ENCODE measurements at places on chromosomes 1 and 21.

DNA sequence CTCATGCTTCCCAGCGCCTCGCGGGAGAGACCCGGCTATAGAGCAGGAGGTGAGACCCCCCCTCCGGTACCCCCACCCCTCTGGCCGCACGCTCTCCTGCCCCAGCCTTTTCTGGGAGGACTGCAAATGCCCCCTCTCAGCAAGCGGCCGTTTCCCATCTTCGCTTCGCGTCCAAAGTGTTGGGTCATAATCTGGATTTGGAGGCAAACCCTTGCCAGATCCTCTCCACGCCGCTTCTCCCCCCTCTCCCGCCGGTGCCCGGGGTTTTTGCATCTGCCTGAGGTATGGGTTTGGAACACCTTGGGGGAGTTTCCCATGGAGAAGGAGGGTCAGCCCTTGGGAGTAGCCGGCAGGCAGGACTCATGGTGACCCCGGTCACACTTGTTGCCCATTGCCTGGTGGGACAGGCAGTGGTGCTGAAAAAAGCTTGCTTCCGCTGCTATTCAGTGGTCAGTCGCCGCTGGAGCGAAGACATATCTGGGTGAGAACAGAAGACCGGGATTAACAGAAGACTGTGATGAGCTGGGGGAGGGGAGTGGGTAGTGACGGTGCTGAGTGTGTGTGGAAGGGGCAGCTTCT is 935 bp downstream of the KCNK2 start:
- no peak for DNase-seq

GRCh38 chr1:204863024-204863423 is 7.6 kb upstream of the NFASC start:
- DNase-seq = no peak

DNA sequence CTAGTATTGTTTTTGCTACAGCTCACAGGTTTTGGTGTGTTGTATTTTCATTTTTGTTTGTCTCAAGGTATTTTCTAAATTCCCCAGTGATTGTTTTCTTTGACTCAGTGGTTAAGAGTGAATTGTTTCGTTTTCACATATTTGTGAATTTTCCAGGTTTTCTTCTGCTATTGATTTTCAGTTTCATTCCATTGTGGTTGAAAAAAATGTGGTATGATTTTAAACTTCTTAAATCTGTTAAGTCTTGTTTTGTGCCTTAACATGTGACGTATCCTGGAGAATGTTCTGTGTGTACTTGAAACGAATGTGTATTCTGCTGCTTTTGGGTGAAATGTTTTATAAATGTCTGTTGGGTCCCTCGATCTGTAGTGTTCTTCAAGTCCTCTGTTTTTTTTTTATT is 117.9 kb downstream of the KIF26B start:
- no peak for DNase-seq

GRCh38 chr1:165050246-165050645 is 306.3 kb downstream of the LMX1A start:
- DNase-seq = no peak

DNA sequence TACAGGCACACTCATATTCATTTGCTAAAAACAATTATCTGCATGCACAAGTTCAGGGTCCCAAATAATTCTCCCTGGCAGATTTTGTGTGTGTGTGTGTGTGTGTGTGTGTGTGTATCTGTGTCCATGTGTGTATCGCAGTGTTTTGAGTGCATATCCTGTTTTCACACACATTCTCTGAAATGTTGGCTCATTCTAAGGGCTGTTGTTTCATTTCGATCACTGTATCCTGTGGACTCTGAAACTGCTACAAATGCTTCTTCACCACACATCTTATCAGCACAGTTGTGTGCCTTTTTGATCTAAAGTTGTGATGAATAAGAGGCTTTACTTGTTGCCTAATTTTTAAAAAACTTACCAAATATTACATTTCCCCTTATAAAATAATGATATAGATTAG is 34.6 kb downstream of the NR5A2 start:
- no peak for DNase-seq

DNA sequence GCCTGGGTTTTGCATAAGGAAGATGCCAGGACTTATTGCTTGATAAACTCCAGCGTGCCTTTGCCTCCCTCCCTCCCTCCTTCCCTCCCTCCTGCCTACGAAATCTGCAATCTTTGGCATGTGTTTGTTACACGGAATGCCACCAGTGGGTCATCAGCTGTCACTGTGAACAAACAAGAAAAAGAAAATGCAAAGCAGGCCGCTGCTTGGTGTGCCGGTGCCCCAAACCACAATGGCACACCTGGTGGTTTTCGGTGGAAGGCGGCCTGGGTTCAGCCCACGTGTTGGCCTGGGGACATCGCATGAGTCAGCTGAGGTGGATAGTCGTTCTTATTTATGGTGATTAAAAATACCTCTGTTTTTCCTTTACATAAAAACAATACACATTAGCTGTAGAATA is 16.3 kb upstream of the IFNLR1 start:
- DNase-seq = no peak

- DNase-seq = no peak
These were observed 3.5 kb upstream of the RIMS3 start for GRCh38 chr1:40668769-40669525.

- no peak for DNase-seq
These were observed 614.1 kb downstream of the SMYD3 start for GRCh38 chr1:245893025-245893424.

DNA sequence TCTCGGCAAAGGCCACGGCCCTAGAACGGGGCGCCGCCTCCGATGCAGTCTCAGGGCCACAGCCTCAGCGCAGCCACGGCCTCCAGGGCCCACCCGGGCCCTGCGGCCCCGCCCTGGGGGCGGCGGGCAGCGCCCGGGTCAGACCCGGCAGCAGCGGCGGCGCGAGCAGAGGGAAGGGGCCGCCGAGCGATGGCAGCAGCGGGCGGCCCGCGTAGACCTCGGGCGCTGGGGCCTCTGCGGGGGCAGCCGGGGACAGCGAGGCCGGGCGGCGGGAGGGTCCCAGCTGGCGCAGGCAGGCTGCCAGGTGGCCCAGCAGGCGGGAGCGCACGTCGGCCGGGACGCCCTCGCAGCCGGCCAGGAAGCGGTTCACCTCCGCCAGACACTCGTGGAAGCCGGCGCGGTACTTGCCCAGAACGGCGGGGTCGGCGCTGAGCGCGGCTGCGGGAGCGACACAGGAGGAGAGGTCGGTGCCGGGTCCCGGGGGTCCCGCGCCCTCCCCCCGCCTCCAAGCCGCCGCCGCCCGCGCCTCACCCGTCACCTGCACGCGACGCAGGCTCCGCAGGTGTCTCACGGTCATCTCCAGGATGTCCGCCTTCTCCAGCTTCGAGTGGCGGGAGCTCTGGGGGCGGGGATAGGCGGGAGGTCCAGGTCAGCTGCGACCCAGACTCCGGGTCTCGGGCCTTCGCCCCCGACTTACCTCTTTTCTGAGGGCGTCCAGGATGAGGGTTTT is 737 bp downstream of the HES4 start:
- no peak for DNase-seq

DNA sequence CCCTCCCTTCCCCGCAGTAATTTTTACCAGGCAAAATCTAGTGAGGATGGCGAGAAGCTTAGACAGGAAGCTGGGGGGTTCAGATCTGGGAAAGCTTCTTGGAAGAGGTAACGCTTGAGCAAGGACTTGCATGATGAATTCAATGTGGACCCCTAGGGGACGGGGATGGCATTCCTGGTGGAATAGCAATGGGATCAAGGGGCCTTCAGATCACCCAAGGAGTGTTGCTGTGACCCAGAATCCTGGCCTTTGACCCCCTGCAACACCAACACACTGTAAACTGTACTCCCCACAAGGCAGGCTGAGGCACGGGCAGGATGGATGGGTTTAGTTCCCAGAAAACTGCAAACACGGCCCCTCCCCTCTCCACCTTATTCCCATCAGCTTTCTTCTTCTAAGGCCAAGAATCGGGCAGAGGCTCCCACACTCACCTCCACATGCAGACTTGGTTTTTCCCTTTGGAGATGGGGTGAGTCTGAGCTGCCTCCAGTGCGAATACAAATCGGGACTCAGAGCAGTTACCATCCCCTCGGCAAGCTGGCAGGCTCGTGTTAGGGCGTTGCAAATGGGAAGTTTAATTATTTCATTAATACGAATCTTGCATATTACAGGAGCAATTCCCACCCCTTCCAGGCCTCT is 20.1 kb downstream of the DISP3 start:
- no peak for DNase-seq

DNA sequence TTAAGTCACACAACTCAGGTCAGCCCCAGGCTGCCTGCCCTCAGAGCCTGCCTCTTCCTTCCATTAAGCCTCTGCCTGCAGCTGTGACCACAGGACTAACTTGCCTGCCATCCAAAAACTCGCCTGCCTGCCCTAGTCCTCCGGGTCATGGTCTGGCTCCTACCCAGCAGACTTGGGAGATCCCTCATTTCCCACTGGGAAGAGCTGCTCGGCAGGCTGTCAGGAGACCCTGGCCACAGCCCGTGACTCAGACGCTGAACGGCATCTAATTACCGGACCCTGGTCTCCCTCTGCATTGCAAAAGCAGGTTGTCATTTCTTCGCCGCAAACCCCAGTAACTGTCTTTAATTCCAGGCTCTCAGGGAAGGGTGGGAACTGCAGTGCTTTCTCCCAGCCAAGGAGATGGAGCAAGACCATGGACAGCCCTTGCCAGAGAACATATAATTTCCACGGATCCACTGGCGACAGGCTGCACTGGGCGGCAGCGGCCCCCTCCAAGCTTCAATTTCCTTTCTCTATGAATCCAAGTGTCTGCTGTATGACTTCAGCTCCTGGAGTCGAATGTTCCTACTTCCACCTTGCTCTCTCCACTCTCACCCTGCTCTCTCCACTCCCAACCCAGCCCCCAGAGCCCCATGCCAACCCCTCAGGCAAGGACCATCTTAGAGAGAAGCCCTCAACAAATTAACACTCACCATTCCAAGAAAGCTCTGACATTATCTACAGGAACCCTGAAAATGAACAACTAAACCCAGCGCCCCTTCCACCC is 20.4 kb downstream of the OLFML2B start:
- no peak for DNase-seq

GRCh38 chr1:33442141-33442540 is 11.2 kb upstream of the PHC2 start:
- DNase-seq = no peak

DNA sequence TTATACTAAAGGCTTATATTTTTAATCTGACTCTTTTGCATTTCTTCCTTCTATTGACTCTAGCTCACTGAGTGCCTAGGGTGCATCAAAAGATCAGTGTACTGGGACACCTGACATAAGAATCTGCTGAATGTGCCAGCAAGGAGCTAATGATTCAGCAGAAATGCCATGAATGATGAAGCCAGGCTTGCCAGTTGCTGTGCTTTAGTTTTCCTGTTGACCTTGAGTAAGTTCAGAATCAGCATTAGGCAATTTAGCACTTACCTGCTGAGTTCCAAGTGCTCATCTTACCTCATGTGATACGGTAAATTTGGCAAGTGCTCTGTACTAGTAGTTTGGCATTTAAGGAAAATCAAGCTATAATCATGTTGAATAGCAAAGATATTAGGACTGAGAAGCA is 523.2 kb upstream of the B3GALT2 start:
- no peak for DNase-seq

GRCh38 chr1:201310986-201311355 is 27.7 kb downstream of the PKP1 start:
- no peak for DNase-seq
